ENCODE measurements at places on chromosomes 5 and 9.

DNA sequence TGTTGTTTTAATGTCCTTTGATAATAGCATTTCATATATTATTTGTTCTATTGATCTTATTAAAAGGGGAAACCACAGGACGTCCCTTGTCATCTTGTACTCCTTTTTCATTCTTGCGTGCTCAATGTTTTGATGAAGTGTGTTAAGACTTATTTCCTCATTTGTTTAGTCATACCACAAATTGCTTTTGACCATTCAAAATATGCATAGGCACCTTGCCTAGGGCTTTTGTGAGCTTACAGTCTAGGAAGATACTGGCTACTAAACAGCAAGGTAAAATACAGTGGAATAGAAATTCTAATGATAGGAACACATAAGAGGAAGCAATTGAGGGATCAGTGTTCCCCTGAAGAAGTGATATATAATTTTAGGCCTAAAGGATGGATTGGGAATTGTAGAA lies 190.3 kb downstream of the WDR70 start:
- DNase-seq: no peak

GRCh38 chr5:34608859-34609648 lies 47.1 kb upstream of the RAI14 start:
- peak; percentile 64 for DNase-seq

DNA sequence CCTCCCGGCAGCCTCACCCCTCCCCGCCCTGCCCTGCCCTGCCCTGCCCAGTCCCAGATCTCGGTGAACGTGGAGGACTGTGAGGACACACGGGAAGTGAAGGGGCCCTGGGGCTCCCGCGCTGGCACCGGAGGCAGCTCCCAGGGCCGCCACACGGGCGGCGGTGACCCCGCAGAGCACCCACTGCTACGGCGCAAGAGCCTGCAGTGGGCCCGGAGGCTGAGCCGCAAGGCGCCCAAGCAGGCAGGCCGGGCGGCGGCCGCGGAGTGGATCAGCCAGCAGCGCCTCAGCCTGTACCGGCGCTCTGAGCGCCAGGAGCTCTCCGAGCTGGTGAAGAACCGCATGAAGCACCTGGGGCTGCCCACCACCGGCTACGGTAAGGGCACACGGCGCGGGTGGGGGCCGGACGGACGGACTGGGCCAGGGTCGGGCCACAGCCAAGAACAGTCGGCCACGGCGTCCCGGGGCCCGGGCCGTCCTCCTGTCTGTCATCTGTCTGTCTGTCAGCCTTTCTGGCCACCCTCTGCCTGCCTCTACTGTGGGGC lies 84.2 kb downstream of the KCNT1 start:
- DNase-seq: no peak

- DNase-seq: no peak
These were observed 48.7 kb downstream of the CHD1 start for GRCh38 chr5:98880151-98880550.

GRCh38 chr5:99156688-99157087 lies 227.9 kb upstream of the CHD1 start:
- no peak for DNase-seq

DNA sequence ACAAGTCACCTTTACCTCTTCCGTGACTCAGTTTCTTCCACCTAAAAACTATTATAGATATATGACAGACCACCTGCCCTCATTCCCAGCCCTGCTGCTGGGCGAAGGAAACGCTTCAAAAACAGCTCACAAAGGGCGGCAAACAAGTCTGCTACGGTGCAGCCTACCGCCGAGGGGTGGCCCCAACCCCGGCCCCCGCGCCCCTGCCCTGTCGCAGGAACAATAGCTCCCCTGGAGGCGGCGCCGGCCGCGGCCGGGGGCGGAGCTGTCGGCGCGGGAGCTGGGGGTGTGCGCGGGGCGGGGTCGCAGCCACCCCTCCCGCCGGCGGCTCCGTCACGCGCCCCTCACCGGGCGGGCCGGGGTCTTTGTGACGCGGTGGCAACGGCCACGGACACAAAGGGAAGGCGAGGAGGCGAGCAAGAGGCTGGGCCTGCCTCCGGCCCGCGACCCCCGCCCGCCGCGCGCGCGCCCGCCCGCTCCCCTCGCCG lies at the start of gene TMEFF1:
TMEFF1 (plus strand) TSS at position 362 of the 488 bp plus-strand sequence. CDS start 396 bp downstream, outside the sequence.
- DNase-seq: no peak

- no peak for DNase-seq
These were observed 4.7 kb downstream of the MAN2A1 start for GRCh38 chr5:109694451-109694891.

DNA sequence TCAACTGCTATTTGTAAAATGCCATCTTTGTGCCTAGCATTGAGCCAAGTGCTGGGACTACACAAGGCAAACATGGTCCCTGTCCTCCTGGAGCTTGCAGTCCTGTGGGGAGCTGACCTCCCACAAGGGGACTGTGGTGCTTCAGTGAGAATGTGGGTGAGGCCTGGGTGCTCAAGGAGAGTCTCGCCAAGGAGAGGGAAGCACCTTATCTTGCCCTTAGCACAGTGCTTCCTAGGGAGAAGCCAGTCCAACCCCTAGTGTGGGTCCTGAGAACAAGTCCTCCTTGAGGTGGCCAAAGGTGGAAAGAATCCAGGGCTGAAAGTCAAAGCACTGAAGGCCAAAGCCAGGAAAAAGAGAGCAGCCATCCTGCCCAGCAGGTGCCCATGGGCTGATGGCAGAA lies 31.1 kb upstream of the MVB12B start:
- DNase-seq: no peak

DNA sequence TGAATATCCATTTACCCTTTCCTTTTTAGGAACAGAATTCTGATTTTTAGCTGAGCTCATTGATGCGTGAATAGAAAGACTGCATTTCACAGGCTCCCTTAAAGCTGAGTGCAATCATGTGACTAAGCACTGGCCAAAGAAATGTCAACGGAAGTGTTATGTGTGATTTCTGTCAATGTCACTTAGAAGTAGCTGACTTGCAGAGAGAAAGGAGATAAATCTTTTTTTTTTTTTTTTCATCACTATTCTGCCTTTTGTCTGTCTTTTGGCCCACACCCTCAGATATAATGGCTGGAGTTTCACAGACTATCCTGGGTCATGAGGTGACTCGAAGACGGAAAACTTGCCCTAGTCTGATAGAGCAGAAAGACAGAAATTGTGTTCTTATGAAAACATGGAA lies 39.3 kb upstream of the SLC27A6 start:
- DNase-seq: no peak

GRCh38 chr9:85432599-85432998 lies 309.2 kb downstream of the AGTPBP1 start:
- no peak for DNase-seq

DNA sequence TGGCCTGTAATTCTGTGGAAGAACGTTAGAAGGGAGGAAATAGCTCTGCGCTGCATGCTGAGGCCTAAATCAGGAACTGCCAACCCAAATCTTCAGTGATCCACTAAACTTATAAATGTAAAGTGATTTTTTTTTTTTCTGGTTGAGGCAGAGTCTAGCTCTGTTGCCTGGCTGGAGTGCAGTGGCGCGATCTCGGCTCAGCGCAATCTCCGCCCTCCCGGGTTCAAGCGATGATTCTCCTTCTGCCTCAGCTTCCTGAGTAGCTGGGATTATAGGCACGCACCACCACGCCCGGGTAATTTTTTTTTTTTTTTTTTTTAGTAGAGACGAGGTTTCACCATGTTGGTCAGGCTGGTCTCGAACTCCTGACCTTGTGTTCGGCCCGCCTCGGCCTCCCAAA lies 717.4 kb upstream of the FAM174A start:
- no peak for DNase-seq

- DNase-seq: no peak
These were observed 25.5 kb upstream of the STOM start for GRCh38 chr9:121395558-121395957.

DNA sequence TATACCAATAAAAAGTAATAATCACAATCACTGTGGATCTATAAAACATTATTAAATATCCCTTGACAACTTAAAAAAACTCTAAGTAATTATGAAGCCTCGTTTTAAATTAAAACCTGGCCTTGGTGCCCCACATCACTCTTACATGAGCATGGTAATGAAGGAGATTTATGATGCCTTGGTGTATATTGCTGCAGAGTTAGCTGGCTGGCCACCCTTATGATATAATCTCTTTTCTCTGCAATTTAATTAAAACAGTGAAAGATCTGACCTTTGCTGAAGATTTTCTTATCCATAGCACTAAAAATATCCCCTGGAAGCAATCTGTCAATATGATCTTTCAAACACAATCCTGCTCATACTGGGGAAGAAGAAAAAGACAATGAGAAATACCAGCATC lies 48.8 kb upstream of the PCSK1 start:
- no peak for DNase-seq

DNA sequence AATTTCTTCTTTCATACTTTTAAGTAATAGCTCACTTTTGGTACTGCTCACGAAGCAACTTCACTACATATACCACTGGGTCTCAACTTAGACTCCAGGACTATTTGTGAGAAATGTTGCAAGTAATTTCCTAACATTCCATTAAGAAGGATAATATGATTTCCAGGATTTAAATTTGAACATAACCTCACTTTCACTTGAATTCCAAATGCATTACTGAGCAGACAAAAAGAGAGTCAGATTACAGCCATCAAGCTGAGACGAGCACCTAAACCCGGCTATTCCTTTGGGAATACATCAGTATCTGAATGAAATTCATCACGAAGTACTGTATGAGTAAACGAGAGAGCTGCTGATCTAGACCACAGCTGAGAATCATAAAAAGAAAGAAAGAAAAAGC lies 47.3 kb downstream of the LIFR start:
- DNase-seq: no peak

GRCh38 chr5:132072528-132072927 lies 1.1 kb upstream of the CSF2 start:
- no peak for DNase-seq

GRCh38 chr5:165626161-165626560 lies 2120.7 kb downstream of the MAT2B start:
- no peak for DNase-seq

- DNase-seq: no peak
These were observed 80.2 kb downstream of the GLDC start for GRCh38 chr9:6565312-6565711.

- no peak for DNase-seq
These were observed 331.5 kb upstream of the MSX2 start for GRCh38 chr5:174392892-174393291.

- no peak for DNase-seq
These were observed 235.5 kb upstream of the ZNF608 start for GRCh38 chr5:124981901-124982300.

- DNase-seq: no peak
These were observed 191.1 kb upstream of the DMRT1 start for GRCh38 chr9:650362-650761.

GRCh38 chr5:85096421-85096820 lies 711.7 kb upstream of the EDIL3 start:
- no peak for DNase-seq

DNA sequence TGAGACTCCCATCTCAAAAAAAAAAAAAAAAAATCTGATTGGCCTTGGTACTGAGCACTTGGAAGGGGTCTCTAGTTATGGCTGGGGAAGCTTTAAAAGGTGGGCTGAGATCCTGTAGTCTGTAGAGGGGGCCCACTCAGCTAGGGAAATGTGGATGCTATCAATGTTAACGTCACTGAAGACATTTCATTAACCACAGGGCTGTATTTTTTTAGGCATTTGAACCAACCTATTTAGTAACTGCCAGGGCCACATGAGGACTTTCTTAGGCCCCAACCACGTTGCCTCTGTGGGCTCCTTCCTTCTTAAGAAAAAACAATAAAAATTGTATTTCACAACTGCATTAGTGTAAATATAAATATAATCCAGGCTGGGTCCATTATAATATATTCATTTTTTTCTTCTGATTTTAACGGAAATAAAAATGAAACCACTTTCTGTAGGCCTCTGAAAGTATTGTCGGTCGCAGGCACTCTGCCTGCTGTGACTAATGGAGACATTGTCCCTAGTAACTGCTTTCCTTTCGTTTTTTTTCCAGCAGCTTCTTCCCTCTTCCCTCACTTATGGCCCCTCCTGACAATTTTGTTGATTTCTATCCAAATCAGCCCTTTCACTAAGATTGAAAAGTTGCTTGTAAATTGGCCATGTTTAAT lies 71.6 kb downstream of the GCNT1 start:
- DNase-seq: no peak

DNA sequence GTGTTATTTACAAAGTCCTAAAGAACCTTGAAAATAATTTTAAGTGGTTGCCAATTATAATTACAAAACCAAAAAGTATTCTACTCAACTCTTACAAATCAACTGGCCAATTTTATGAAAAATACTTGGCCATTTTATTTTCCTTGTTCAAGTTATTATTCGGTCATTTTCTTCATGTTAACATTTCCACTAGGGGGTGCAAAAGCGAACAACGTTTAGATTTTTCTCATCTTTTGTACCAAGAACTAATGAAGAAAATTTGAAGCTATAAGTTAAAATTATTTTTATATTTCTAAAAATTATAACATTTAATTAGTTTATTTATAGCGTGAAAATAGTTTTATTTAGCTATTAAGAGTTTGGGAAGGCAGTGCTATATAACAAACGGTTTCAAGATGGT lies 1453.3 kb downstream of the MAT2B start:
- DNase-seq: no peak
